ENCODE measurements at places on chromosomes 1 and 21.

DNA sequence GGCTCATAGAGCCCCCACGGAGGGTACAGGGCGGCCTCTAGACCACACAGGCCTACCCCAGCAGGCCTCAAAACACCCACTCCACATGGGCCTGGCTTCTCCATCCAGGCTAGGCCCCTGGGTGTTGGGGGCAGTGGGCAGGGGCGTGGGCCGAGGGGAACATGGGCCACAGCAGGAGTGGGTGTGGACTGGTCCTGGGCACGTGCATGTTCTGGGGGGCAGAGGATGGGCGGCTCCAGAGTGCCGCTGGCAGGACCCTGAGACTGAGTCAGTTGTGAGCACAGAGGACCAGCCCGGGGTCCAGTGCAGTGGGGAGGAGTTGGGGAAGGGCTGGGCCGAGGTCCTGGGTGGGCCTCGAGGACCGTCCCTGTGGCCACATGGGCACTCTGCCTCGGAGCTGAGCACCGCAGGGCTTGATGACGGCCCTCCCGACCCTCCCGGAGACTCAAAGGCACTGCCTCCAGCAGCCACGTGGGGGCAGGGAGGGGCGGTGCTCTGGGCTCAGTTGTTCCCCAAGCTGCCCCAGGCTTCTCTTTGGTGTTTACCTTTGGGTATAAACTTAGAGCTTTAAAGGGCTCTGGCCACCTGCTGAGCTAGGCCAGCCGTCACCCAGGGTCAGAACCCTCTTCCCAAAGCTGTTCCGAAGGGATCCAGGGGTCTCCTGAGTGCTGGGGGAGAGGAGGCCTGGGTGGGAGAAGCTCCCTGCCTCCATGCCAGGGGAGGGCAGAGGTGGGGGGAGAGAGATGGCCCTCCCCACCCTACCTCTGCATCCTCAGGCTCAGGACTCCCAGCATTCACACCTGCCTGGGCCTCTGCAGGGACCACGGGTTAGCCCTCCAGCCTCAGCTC is 79.9 kb downstream of the MORN1 start:
- peak; percentile 14 for DNase-seq

GRCh38 chr1:29711582-29712283 is 475.4 kb downstream of the PTPRU start:
- DNase-seq = peak; percentile 17

- no peak for DNase-seq
Measured at GRCh38 chr1:93676427-93676826, 5.2 kb downstream of the BCAR3 start.

GRCh38 chr1:152795686-152796085 is 835 bp upstream of the LCE1D start:
- DNase-seq = no peak

Measured in bone marrow (tissue), 2 donors.